ENCODE measurements at places on chromosomes 7 and 10.

GRCh38 chr10:52314822-52315552 lies 906 bp downstream of the DKK1 start:
- DNase-seq = no peak

GRCh38 chr7:136971776-136972175 lies 103.3 kb downstream of the CHRM2 start:
- DNase-seq = no peak

GRCh38 chr10:43845121-43845520 lies 196.4 kb upstream of the ZNF32 start:
- DNase-seq = no peak

DNA sequence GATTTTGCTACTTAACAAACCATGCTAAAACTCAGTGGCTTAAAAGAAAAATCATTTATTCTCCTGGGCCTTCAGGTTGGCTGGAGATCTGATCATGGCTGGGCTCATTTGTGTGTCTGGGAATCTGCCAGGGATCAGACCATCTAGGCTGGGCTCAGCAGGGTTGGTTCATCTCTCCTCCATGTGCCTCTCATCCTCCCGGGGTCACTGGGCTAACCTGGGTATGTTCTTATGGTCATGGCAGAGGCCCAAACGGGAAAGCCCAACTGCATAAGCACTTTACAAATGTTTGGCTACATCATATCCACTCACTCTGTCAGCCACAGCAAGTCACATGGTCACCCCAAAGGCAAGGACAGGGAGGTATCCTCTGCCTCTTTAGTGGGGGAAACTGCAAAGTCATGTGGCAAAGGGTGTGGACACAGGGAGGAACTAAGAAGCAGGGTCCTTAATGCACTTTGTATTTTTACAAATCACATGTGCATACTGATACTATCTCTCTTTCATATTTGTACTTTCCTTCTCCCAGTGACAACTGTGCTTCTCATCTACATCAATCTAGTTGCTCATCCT lies 231.4 kb downstream of the BUB3 start:
- DNase-seq = no peak

DNA sequence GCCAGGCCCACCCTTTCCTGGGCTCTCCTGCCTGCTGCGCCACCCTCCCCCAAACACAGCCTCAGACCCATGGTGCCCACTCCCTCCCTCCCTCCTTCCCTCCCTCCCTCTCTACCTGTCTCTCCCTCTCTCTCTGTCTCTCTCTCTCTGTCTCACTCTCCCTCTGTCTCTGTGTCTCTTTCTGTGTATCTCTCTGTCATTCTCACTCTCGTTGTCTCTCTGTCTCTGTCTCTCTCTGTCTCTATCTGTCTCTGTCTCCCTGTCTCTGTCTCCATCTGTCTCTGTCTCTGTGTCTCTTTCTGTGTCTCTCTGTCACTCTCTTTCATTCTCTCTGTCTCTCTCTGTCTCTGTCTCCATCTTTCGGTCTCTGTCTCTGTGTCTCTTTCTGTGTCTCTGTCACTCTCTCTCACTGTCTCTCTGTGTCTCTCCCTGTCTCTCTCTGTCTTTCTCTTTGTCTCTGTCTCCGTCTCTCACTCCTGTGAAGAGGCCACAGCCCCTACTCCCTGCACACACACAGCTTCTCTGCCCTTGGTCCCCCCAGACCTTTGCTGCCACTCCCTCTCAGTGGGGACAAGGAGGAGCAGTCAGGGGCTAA lies 51.5 kb downstream of the CALML3 start:
- DNase-seq = no peak

- DNase-seq = no peak
Measured at GRCh38 chr7:30281791-30282190, 2.6 kb upstream of the ZNRF2 start.

GRCh38 chr7:105224884-105225651 lies 163.7 kb downstream of the SRPK2 start:
- no peak for DNase-seq

DNA sequence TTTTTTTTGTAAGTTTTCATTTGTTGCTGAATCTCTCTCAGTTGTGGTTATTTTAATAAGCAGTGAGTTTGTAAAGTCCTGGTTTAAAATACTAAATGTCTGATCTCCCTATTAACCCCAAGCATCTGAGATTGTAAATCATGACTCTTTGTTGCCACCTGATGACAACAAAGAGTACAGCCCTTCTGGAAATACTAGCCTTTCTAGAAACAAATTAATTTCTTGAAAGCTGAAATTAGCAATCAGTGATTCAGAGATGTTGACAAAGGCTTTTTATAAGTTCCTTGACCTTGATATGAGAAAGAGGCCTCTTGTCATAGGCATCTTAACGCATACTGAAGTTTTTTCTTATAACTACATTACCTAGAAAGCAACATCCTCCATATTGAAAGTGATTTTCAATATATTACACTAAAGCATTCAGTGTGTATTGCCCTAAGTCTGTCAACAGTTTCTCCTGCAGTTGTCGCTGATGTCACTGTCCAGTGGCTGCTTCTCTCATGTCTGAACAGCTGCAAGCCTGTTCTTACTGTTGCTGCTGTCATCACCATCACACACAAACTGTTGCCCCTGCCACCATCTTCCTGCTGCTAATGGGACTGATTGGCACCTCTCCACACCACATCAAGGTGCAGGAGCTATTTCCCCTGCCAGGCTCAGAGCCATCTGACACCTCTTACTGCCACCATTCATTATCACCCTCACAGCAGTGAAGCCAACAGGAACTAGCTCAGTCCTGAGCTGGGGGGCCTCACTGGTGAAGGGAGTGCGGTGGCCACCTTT lies 95.1 kb upstream of the LRGUK start:
- DNase-seq = no peak

- DNase-seq = no peak
Measured at GRCh38 chr10:107692072-107692471, 527.6 kb upstream of the SORCS1 start.

DNA sequence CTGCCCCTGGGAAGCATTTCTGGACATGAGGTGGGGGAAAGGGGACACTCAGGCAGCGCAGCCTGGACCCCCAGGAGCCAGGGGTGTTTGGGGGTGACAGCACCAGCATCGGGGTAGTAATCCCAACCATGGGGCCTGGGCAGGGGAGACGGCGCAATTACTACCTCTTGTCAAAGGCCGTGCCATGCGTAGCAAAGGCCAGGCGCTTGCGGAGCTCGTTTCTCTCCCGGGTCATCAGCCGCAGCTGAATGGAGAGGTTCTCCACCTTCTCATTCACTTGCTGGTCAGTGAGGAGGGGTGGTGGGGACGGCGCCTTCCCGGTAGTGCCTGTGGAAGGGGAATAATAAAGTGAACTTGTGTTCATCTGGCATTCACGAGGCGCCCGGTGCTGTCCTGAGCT lies 70.0 kb downstream of the DLG5 start:
- no peak for DNase-seq

DNA sequence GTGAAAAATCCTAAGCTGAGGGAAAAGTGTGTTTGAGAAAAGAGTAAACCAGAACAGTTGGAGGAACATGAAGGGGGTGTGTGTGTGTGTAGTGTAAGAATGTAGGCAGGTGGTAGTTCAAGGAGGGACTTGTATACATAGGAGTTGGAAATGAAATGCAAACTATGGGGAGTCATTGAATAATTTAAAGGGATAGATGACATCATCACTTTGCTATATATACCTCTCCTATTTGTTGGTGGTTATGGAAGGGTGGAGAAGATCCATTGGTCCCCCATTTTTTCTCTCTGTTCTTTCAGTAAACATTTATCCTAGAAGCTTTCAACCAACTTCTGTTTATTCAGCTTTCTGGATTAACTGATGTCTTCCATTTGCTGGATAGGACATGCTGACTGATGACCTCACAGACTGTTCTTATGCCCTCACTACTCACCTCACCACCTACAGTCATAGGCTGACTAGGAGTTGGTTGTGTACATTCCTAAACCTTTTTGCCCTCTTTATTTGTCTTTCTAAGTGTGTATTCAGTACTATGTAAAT lies 20.8 kb downstream of the PPP1R9A start:
- DNase-seq = no peak

- DNase-seq = no peak
Measured at GRCh38 chr10:29725133-29725720, 90.5 kb upstream of the SVIL start.

GRCh38 chr7:74351836-74352235 lies 62.6 kb downstream of the CLIP2 start:
- DNase-seq = no peak

- peak; percentile 69 for DNase-seq
Measured at GRCh38 chr10:119871881-119872609, 598 bp downstream of the MCMBP start.

DNA sequence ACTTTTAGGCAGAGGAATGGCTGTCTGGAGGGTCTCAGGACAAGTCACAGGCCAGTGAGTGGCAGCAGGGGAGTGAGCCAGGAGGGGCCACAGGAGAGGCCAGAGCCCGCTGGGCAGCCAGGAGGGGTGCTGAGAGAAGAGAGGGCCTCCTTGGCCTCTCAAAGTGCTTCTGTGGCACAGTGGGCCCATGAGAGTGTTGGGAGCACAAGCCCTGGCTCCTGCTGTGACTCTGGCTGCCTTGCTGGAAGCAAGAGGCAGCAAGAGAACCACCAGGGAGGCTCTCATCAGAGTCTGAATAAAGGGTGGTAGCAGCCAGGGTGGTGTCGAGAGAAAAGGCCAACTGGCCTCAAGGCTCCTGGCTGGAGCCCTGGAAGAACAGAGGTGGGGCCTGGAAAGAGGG lies 91.1 kb downstream of the VOPP1 start:
- DNase-seq = no peak

- no peak for DNase-seq
Measured at GRCh38 chr7:28041508-28042314, 138.9 kb downstream of the JAZF1 start.

GRCh38 chr7:112036071-112036470 lies 170.1 kb downstream of the DOCK4 start:
- DNase-seq = no peak

DNA sequence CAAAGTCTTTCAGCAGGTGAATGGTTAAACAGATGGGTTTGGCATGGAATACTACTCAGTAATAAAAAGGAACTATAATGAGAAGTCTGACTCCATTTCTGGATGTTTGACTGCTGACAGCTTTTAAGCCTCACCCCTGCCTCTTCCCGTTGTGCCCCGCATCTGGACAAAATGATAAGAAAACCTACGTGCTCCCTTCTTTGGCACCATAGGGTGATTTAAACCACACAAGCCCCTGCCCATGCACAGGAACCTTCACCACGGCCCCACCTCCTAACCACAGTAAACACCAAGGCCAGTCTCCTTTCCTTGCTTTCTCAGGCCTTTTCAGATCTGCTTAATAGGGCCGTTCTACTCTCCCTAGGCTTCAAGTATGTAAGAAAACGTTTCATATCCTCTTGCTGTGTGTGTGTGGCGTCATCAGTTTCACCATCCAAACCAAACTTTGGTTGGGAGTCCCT lies 47.1 kb upstream of the UBN2 start:
- DNase-seq = no peak

- DNase-seq = no peak
Measured at GRCh38 chr10:56240471-56240870, 120.6 kb downstream of the ZWINT start.

GRCh38 chr7:88155756-88156155 lies 64.1 kb downstream of the SRI start:
- no peak for DNase-seq

DNA sequence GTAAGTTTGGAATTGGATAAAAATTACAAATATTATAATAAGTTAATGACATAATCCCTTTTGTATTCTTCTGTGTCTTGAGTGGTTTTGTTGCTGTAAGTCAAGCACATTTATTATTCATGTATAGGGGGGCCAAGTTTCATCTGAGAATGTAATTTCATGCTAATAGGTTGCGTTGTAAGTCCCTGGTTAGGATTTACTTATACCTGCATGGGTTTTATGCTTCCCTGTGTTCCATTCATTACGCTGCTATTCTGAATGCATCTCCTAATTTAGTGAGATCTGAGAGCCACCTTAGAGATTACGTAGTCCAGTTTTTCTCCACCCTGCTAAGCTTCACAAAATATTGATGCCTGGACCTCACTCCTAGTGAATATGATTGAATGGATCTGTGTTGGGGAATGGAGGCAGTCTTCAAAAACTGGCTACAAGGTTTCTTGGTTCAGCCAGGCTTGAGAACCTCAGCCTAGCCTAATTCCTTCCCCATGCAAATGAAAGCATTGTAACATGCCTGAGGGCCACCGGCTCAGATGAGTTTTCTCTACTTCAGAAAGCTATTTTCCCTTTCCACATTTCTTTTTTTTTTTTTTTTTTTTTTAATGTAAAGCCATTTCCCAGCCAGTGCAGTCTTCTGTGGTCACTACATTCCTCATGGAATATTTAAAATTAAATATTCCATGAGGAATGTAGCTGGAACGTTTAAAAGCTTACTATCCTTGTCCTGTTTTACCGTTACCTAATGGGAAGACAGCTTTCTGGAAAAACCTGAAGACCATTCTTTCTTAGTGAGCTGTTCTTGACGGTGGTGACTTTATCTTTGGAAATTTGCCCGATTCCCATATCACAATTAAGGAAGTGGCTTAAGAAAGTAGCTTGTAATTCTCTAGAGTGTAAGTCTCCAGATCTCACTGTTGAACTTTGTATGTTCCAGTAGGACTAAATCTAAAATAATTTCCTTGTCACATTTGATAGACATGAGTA lies 16.0 kb downstream of the PAPSS2 start:
- no peak for DNase-seq

DNA sequence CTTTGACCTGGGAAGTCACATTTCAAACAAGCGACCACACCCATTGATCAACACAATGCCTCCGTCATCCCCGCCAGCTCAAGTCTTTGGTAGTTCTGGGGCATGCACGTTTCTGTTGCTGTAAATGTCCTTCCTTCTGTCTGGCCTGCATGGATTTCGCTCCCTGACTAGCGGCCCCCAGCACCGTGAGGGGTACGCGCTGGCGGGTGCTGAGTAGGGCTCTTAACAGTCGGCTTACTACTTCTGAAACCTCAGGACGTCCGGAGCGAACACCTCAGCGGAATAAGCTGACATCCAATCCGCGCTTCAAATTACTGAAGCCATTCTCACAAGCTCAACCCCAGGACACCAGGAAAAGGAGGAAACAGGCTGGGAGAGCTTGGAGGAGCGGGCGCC lies 505 bp downstream of the NUDCD3 start:
- no peak for DNase-seq

GRCh38 chr10:69639291-69640195 lies 9.5 kb downstream of the FAM241B start:
- peak; percentile 70 for DNase-seq

- DNase-seq = no peak
Measured at GRCh38 chr10:125955766-125956165, 59.4 kb downstream of the FANK1 start.

- DNase-seq = no peak
Measured at GRCh38 chr10:122286867-122287266, 15.8 kb downstream of the BTBD16 start.

- DNase-seq = no peak
Measured at GRCh38 chr10:44832595-44833390, 78.3 kb upstream of the TMEM72 start.

GRCh38 chr7:47651355-47652317 lies 69.7 kb upstream of the TNS3 start:
- no peak for DNase-seq

DNA sequence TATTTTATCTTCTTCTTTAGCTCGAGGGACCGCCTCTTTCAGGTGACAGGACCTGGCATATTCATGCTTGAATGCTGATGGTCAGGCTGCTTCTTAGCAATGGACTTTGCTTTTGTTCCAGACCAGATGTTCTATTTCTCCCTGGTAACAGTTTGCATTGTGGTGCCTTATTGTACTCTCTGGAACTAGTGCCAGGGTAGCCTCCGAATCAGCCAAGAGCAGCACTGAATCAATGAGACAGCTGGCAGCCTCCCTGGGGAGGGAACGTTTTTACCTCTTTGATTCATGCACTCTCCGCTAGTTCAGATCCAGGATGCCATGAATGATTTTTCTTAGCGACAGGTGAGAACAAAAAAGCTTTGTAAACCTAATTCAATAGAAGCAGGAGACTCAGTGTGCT lies 54.1 kb upstream of the NXPH1 start:
- DNase-seq = no peak
